ENCODE measurements at places on chromosomes 5 and 9. TPM values are rescaled to one million over a fixed set of nuclear protein-coding genes. Genes with fewer than 3 reads are reported as not detected.

GRCh38 chr9:136854113-136854841, 2.1 kb downstream of the MAMDC4 start:
- H3K27me3 ChIP-seq, result no peaks in the 10 kb centered on the region
- peaks cover 16% of the 10 kb centered on the region for H3K4me1 ChIP-seq
- H3K4me3 ChIP-seq, result no peak overlapping the region
- DNase-seq, result no peak

DNA sequence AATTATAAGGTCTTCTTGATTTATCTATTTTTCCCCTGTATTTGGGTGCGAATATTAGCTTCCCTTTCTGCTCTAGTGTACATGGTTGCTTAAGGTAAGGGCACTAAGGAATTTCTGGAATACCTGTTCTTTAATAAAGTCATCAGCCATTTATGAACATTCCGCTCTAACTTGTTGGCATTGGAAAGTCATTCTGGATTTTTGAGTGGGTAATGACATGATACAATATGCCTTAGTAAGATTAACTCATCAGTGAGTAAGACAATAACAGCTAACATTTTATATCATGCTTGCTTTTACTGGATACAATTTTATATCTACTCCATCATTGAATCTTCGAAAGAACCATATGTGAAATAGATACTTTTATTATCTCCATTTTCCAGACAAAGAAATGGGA, 196.1 kb downstream of the ARRDC3 start:
- no peak overlapping the region for H3K27ac ChIP-seq
- H3K4me1 ChIP-seq, result peaks cover 3% of the 10 kb centered on the region
- no peaks in the 10 kb centered on the region for H3K27me3 ChIP-seq
- H3K36me3 ChIP-seq, result no peaks in the 10 kb centered on the region

DNA sequence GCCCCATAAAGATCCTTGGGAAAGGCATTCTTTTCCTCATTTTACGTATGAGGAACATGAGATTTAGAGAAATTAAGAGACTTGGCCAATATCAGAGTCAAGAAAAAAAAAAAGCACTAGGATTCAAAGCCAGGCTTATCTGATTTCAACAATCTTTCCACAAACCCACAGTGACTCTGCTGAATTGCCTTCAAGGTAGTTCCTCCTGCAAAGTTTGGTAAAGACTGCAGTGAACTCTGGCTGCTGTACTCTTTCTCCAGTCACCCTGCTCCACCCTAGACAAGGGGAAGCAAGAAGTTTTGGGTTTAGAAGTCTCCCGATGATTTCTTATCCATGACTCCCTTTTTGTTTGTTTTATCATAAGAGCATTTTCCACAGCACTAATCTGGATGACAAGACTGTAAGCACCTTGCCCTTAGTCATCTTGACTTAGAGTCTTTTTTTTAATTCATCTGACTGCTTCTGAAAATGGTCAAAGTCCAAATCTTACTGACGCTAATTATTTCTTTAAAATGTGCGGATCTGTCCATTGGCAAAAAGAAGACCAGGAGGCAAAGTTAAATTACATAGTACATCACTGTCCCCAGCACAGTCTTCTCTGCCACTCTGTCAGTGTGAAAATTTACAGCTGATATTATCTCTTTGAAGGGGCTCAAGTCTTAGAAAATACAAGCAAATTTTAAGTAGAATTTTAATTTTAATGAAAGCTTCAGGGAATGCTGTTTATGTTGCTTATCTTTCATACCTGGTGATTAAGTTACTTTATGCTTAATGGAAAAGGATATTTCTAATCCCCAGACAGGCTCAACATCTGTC, 180.1 kb downstream of the TTLL11 start:
- no peaks in the 10 kb centered on the region for H3K36me3 ChIP-seq
- peaks cover 5% of the 10 kb centered on the region for H3K27me3 ChIP-seq
- DNase-seq, result no peak
- no peaks in the 10 kb centered on the region for H3K4me1 ChIP-seq
- no peak overlapping the region for H3K27ac ChIP-seq

GRCh38 chr5:103867857-103868598, 305.4 kb upstream of the NUDT12 start:
- H3K4me3 ChIP-seq, result no peak overlapping the region
- H3K27ac ChIP-seq, result no peak overlapping the region
- DNase-seq, result no peak
- no peaks in the 10 kb centered on the region for H3K4me1 ChIP-seq

DNA sequence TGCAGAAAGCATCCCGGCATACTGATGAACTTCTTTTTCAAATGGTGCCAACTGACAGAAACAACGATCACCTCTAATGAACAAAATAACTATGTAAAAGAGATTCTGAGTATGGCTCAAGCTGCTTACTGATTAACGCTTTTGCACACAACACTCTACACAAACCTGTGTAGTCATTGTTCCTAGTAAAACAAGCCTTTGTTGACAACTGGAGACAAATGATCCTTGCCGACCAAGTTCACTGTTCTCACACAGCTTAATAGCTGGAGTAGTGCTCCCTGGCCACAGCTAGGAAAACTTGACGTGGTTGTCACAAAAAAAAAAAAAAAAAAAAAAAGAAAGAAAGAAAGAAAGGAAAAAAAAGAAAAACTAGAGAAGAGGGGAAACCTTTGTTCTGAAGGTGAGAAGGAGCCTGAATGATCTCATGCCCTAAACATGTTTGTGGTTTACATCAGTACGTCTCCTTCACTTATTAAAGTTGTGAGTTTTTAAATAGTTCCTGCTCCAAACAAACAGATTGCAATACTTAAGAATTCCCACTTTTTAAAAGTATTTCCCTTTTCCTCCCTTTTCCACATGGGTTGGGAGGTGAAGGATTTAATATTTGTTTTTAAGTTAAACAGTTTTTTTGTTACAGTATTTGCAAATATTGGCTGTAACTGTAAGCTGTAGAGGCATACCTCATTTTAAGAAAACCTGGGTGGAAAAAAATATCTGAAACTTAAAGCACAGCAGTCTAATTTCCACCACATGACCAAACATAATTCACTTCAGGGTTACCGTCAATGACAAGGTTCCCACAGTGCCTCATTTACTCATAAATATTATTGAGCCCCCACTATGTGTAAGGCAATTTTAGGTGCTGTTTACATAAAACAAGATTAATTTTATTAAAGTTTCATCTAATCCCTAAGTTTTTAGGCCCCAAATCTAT, 63.7 kb downstream of the GLIS3 start:
- no peak for DNase-seq
- H3K4me1 ChIP-seq, result no peaks in the 10 kb centered on the region
- H3K27me3 ChIP-seq, result no peaks in the 10 kb centered on the region
- no peak overlapping the region for H3K27ac ChIP-seq

- no peak for DNase-seq
- H3K36me3 ChIP-seq, result no peaks in the 10 kb centered on the region
- H3K27ac ChIP-seq, result no peak overlapping the region
- H3K4me3 ChIP-seq, result no peak overlapping the region
- H3K4me1 ChIP-seq, result no peaks in the 10 kb centered on the region
These were observed 475.3 kb upstream of the RIOK2 start for GRCh38 chr5:97658116-97658900.

DNA sequence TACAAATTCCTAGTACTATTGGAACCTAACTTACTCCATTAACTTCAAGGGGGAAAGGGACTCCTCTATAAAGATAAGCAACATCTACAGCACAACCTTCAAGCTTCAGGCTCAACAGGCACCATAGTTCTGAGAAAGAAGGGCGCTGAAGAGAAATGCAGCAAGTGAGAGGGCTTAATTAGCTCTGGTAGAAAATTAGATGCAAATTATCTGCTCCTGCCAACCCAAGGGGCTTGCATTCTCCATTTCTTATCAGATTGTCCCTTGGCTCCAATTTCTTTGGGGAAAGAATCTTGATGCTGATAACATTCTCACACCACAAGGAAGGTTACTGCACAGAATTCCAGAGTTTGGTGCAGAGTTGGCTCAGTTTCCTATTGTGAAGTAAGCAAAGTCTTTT, 214.6 kb downstream of the GABRG2 start:
- H3K4me3 ChIP-seq, result no peak overlapping the region
- no peaks in the 10 kb centered on the region for H3K36me3 ChIP-seq
- DNase-seq, result no peak
- H3K27ac ChIP-seq, result no peak overlapping the region
- no peaks in the 10 kb centered on the region for H3K4me1 ChIP-seq

- no peak overlapping the region for H3K27ac ChIP-seq
- H3K27me3 ChIP-seq, result no peaks in the 10 kb centered on the region
- DNase-seq, result no peak
- H3K4me3 ChIP-seq, result no peak overlapping the region
- no peaks in the 10 kb centered on the region for H3K4me1 ChIP-seq
- H3K36me3 ChIP-seq, result no peaks in the 10 kb centered on the region
These were observed 155.5 kb upstream of the NMUR2 start for GRCh38 chr5:152560512-152561137.

DNA sequence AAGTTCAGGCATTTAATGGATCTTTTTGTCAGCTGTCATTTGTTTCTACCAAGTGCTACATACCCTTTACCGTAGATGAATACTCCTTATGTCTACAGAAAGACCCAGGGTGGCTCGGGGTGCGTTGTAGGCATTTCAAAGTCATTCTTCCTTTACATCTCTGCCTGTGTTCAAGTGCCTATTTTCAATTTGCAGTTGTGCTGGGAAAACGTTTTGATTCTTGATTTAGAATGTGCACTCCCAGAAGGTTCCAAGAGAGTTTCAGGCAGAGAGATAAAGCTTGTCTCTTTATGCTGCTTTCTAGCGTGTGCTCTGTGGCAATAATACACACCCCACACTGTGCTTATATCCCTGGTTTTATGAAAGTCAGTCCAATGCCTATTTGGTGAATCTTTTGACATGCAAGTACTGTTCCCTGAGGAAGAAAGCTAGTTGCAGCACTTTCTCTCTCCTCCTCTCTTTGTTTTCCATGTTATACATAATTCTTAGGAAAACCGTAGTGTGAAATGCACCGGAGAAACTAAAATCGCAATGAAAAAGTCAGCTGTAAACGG, 828.1 kb upstream of the ZNF608 start:
- no peaks in the 10 kb centered on the region for H3K27me3 ChIP-seq
- H3K4me1 ChIP-seq, result no peaks in the 10 kb centered on the region
- no peak overlapping the region for H3K27ac ChIP-seq
- no peak for DNase-seq

DNA sequence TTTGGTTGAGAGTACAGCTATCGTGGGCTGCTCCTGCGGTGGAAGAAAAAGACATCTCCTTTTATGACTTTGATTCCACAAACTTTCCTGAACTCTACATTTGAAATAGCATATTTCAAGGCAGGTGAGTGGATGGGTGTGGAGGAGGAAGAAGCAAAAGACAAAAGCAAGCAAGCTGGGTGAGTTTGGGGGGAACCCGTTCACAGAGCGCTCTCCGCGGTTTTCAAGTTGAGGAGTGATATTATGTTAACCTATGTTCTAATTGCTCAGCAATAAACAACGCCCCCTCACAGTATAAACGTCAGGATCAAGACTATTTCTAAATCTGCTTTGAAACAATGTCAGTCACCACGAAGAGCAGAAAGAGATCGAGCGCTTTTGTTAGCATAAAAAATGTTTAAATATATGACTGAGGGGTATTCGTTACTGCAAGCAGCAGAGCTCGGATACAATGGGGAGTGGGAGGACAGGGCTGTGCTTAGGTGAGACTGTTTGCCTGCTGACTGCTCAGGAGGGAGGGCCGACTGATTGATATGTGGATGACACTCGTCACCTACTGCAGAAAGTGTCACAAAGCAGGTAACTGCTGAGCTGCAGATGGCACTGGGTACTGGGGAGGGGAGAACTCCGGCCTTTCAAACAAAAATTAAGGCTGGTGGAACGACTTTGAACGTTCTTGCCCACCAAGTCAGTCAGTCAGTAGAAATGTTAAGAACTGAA, 236.5 kb downstream of the DRD1 start:
- H3K36me3 ChIP-seq, result no peaks in the 10 kb centered on the region
- no peak overlapping the region for H3K27ac ChIP-seq
- H3K4me3 ChIP-seq, result no peak overlapping the region
- no peak for DNase-seq

DNA sequence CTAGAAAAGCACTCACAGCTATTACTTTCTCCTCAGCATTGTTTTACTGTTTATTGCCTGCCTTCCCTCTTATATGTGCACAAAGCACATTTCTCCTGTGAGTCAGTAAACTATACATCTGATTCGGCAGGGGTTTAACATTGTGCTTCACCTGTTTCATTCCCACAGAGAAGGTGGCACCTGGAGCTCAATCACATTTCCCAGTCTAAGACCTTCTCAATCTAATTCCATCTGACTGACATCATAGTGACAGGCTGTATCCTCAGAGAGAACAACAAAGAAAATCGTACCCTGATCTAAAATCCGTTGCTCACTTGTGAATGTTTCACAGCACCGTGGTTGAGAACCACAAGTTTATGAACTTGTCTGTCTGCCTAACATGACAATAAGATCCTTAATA, 92.4 kb upstream of the CAST start:
- H3K27me3 ChIP-seq, result no peaks in the 10 kb centered on the region
- no peak overlapping the region for H3K27ac ChIP-seq
- H3K4me3 ChIP-seq, result no peak overlapping the region
- H3K36me3 ChIP-seq, result no peaks in the 10 kb centered on the region

GRCh38 chr5:139975306-139975705, 67.8 kb downstream of the NRG2 start:
- no peaks in the 10 kb centered on the region for H3K36me3 ChIP-seq
- DNase-seq, result no peak
- H3K27ac ChIP-seq, result no peak overlapping the region

GRCh38 chr9:90774071-90774470, 27.5 kb upstream of the SYK start:
- H3K4me1 ChIP-seq, result no peaks in the 10 kb centered on the region
- H3K27me3 ChIP-seq, result no peaks in the 10 kb centered on the region
- H3K27ac ChIP-seq, result no peak overlapping the region
- DNase-seq, result no peak

DNA sequence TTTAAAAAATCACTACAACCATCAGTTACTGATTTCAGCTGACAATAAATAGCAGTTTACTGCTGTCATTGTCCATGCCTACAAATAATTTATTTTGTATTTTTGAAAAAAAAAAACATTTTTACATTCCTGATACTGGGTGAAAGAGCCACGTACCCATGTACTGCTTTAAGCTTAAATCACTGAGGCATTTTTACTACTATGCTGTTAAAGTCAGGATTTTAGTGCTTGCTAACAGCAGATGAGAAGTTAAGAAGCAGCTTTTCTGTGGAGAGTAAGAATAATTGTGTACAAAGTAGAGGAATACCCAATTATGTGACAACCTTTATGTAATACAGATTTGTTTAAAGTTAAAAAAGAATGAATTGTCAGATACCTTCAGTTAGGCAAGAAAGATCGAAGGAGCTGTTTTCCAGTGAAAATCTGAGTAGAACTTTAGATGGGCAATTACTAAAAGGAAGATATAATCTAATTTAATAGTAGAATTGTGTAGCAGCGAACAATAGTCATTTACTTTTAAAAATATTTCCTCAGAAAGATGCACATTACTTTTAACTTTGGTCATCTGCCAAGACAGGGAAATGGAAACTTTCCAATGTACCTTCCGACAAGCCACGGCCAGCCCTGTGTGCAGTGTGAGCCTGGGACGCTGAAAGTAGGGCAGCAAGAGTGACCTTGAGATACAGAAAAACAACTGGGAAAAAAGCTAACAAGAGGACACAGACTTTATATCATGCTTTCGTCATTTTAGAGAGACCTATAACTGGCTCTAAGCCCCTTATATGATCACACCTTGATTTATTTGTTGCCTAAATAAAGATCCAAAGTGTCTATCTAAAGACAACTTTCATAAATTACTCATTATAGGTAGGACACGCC, 39.9 kb downstream of the RHOBTB3 start:
- H3K36me3 ChIP-seq, result no peaks in the 10 kb centered on the region
- no peaks in the 10 kb centered on the region for H3K4me1 ChIP-seq
- H3K27ac ChIP-seq, result no peak overlapping the region
- peaks cover 4% of the 10 kb centered on the region for H3K27me3 ChIP-seq

FOXD4L4 gene
- total RNA-seq, result not detected

SIMC1 gene
- 24.9 TPM for total RNA-seq

FAM81B gene
- not detected for total RNA-seq

ZNF474 gene
- total RNA-seq, result not detected

IGFBPL1 gene
- total RNA-seq, result not detected

TMEM245 gene
- total RNA-seq, result 32.5 TPM

RETREG1 gene
- total RNA-seq, result 67.3 TPM

CCL28 gene
- 16.2 TPM for total RNA-seq

RASEF gene
- total RNA-seq, result not detected

Measured in T-cell (primary cell).